ENCODE measurements at places on chromosomes 4 and X.

DNA sequence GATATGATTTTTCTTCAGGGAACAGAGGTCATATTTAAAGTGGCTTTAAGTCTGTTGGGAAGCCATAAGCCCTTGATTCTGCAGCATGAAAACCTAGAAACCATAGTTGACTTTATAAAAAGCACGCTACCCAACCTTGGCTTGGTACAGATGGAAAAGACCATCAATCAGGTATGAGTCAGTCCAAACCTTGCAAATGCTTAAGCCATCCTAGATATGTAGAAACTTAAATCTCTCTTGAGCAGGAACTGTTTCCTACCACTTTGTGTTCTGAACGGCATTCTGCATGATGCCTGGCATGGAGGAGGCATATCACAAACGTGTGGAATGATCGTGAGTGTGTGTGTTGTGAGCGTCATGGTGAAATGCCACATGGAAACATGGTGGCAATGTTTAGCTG is 164.8 kb downstream of the PTTG2 start:
- DNase-seq = no peak

GRCh38 chrX:1519022-1519497 is 17.9 kb downstream of the P2RY8 start:
- DNase-seq = no peak

GRCh38 chr4:149008415-149009025 is 566.3 kb upstream of the NR3C2 start:
- DNase-seq = no peak

- DNase-seq = no peak
Measured at GRCh38 chr4:129578336-129578735, 482.4 kb downstream of the C4orf33 start.

- DNase-seq = no peak
Measured at GRCh38 chrX:111483135-111483534, 28.3 kb upstream of the SERTM2 start.

GRCh38 chr4:186885289-186885688 is 161.6 kb upstream of the FAT1 start:
- no peak for DNase-seq

DNA sequence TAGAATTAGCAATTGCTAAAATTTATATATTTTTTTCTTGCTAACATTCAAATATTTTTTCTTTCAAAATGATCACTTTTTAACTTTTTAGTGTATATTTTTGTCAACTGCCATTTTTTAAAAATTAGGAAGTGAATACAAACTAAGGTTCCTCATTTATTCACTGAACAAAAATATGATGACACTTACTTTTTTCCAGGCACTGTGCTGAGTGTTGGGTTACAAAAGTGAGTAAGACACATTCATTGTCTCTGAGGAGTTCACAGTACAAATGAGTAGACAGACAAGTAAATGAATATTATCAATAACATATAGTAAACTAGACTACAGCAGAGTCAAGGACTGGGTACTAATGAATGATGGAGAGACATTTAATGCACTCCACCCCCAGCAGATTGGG is 543.5 kb downstream of the PDHA2 start:
- DNase-seq = no peak
